NCI-H187 treated with DMSO at 0.1 percent for 48 hours (cell line): ENCODE measurements at places on chromosomes 2 and 18.

- DNase-seq: no peak
Measured at GRCh38 chr2:38982498-38982897, 92.8 kb downstream of the ARHGEF33 start.

DNA sequence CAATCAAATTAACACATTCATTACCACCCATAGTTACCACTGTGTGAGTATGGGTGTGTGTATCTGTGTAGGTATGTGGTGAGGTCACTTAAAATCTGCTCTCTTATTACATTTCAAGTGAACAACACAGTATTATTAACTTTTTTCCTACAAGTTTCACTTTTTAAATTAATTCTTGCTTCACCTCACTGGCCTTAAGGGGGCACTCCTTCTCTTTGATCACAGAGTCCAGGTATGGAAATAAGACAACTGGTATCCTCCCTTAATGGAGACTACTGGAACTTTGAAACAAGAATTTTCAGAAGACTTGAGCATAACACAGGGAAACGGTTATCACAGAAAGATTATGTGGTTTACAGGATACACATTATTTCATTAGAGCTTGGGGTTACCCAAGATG, 255.8 kb downstream of the ASXL3 start:
- no peak for DNase-seq

DNA sequence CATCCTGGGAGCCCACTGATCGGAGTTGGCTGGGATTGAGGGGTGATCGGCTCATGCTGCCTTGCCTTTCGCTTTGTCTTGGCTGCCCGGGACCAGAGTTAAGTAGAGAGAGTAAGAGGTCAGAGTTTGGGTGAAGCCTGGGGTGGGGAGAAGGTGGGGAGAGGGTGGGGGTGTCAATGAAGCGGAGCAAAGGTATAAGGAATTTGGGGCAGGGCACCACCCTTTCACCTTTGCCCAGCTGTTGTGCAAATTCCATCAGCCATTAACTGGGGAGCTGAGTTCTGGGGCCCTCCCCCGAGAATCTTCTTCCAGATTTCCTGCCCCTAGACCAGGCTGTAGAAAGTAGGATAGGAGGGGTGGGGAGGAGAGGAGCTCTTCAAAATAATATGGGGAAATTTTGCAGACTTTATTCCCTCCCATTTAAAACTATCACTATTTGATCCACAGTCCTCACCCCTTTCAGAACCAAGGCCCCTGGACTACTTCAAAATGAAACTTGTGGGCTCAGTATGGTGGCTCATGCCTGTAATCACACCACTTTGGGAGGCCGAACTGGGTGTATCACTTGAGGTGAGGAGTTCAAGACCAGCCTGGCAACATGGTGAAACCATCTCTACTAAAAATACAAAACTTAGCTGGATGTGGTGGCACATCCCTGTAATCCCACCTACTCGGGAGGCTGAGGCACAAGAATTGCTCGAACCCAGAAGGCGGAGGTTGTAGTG, at the start of gene SLC23A3:
Gene SLC23A3, minus strand, starts transcription at position 100 of the 725 bp plus-strand sequence. Its CDS starts 45 bp downstream, at position 55.
- DNase-seq: no peak

DNA sequence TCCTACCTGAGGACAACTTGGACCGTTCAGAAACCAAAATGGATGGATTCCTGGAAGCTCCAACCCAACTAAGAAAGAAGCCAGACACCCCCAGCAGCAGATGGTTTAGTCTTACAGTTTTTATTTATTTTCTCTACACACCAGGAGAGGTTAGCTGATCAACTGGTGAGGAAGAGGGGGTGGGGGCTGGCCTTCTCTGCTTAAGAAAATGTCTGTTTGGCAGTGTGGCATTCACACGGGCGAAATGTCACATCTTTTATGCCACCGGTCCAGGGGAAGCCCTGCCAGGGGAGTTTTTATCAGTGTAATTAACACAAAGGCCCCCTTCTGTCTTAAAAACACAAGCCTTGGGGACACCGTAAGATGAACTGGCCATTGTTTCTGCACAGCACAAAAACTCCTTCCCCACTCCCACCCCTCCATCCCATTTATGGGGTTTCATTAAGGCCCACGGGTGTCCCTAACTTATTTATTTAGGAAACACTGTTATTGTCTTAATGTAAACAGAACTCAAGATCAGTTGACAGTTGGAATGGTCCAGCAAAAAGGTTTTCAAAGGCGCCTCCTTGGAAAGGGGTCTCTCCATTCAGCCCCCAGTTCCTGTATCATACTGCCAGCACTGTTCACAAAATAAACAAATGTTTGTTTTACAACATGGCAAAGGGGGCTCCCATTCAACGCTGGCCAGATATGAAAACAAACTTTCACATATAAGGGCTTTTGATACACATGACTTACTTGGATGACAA, 217.0 kb downstream of the C1D start:
- DNase-seq: no peak

DNA sequence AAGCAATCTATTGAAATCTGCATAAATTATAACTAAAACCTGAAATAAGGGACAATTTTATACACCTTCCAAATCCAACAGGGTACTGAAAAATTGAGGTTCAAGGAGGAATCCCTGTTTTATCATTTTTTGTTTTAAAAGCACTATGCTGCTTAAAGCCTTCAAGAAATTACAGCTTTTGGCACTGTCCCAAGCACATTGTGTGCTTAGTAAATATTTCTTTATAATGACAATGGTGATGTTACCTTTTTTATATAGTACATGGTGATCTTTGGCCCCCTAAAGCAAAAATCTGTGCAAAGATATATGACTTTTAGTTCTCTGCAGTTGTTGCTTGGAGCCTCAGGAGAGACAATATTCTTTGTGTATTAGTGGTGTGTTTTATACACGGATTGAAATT, 71.6 kb upstream of the EFEMP1 start:
- DNase-seq: no peak

DNA sequence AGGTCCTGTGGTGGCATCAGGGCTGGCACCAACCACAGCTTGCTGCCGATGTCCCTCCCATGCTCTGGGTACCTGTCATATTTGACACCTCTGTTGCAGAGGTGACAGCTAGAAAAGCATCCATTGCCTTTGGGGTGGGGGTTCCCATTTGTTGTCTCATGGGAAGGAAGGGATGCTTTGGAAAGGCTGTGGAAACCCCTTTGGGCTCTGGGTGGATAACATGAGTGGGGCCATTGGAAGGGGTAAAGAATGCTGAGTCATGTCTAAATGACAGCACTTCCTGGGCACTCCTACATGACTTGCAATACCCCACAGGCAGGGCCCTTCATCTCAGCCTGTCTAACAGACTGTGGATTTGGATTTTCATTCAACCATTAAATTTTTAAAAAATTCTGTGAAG, 27.8 kb downstream of the CTIF start:
- no peak for DNase-seq

DNA sequence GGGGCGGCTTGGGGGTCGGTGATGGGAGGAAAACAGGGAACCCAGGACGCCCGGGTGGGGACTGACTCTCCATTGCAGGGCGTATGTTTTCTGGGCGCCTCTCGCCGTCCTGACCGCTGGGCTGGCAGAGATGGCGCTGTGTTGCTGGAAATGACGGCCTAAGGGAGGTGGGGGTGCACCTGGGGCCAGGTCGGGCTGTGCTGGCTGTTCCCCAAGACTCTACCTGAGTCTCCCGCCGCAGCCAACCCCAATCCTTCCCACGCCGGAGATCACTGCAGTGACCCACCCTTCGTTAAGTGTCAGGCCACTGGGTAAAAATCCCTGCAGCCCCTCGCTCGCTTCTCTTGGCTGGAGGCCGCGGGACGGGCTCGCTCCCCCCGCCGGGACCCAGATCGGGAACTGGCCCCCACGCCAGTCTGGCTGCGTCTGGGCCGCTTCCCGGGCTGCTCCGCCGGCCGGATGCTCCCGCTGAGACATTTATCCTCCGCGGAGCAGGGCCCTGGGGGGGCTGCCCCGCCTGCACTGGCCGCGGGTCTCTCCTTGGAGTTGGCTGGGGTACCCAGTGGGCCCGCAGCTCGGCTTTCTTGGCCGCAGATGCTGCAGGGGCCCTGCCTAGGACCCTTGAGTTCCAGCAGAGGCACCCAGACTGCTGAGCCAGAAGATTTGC, 7.8 kb upstream of the ARMC9 start:
- no peak for DNase-seq

DNA sequence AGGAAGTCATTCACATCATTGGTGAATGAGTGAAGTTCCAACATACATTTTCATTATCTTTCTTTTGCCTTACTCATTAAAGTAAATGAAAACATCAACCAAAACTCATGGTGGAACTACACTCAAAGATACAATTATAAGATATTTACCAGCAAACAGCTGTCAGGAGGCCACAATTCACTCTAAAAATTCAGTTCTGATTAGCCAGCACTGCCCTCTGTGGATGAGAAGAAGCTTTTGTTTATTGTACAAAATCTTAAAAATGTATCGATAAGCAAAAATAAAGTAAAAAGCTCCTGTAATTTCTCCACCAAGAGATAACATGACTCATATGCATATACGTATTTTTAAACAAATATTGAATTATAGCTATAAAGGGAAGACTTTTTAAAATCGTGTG, 73.5 kb upstream of the RAPGEF4 start:
- no peak for DNase-seq

DNA sequence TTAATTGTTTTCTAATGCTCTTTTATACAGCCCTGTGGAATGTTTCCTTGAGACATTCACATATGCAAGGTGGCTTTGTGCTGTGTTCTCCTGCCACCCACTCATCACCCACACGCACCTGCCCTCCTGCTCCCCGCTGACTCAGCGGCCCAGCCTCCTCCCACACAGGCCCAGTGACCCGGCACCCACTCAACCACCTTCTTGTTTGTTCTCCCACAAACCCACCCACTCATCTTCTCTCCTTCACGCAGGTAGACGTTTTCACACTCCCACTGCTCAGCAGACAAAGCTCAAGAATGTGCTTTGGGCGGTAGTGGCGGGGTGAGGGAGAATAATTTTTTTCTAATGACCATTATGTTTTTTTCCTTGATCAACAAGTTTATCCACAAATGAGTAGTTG, 28.6 kb upstream of the NEMP2 start:
- no peak for DNase-seq

DNA sequence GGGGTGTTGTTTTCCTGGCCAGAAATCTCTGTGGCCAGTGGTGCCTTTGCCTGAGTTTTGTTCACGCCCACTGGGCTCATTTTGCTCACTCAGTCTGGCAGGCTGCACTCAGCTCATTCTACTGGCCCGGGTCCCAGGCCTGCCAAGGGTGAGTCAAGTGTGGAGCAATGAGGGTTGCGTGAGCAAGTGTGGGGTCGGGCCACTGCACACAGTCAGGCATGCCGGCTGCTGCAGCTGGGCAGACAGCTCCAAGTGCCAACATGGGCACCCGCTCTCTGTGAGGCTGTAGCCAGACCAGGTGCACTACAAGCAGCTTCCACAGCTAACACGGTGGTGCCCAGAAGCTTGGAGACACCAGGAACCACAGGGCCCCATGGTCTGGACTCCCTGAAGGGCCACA, 801.1 kb upstream of the RAB6C start:
- DNase-seq: no peak

DNA sequence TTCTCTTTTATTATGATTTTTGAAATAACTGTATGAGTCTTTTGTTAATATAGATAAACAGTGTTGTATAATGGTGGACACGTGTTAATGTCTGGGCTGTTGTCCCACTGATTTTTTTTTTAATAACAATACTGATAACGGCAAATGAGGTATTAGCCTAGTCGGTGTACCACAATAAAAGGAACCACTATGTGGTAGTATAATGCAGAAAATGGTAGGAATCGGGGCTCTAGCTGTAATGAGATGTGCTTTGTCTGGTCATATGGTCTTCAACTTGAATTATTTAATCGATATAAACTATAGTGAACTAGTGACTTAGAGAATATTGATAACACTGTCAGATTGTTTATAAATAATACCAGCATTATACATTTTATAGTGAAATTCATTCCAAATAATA, 517.9 kb upstream of the SPHKAP start:
- DNase-seq: no peak

DNA sequence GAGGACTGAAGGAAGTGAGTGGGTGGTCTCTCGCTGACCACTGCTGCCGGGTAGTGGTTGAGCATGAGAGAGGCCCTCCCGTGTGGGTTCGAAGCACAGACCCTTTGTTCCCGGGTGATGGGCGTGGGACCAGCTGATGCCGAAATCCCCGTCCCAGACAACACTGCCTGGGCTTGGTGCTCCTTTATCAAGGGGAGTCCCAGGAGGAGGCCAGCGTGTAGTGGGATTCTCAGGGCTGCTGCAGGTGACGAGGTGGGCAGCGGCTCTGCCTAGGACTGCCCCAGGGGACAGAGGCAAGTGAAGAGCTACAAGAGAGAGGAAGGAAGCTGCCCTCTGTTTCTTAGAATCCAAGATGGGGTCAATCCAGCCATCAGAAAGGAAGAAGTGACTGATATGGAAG, 251.3 kb upstream of the PXDN start:
- no peak for DNase-seq

DNA sequence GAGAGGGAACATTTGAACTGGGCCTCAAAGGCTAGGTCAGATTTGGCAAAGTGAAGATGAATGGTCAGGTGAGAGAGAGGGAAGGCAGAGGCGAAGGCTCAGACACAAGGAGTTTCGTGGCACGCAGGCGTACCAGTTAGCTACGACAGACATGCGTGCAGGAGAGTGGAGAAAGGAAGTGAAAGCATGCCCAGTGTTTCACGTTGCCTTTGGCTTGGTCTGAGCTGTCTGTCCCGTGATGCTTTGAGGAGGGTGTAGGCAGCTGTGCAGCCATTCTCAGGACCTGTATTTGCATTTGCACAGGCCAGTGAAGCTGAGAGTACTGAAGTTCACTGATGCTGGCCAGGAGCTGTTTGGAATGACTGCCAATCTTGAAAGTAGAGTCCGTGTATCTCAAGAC, 69.5 kb downstream of the HNRNPLL start:
- DNase-seq: no peak

GRCh38 chr18:73945130-73945792, 202.4 kb downstream of the FBXO15 start:
- no peak for DNase-seq

GRCh38 chr2:19874726-19875125, 27.1 kb downstream of the TTC32 start:
- DNase-seq: no peak
